Suprapubic skin (tissue), 4 donors: ENCODE measurements at places on chromosomes 13 and 19. TPM values are rescaled to one million over a fixed set of nuclear protein-coding genes. Genes with fewer than 3 reads are reported as not detected.

GRCh38 chr19:33291623-33292534, 10.5 kb downstream of the CEBPA start:
- DNase-seq: no peak

DNA sequence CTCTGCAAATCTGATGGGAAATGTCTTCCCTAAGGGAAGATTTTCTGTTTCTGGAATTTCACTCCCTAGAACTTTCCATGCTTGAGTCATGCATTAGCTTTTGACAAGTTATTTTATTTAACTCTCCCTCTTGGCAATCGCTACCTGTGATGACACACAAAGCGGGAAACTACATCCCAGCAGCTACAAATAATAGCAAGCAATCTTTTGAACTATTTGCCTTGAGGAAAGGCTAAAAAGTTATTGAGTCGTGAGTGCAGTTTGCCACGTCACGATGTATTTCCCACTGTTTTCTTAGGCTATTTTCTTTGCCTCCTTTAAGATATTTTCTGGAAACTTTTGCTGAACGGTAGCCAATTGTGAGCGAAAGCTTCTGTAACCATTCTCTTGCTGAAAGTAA, 353.3 kb upstream of the HTR2A start:
- DNase-seq: no peak

- DNase-seq: no peak
These were observed 4.0 kb downstream of the TMIGD2 start for GRCh38 chr19:4297901-4298809.

The NALCN gene
- 3.3 TPM for total RNA-seq

The RNF17 gene
- not detected for total RNA-seq

- no peak for DNase-seq
These were observed 115.2 kb downstream of the OLFM4 start for GRCh38 chr13:53143757-53144339.

The BBC3 gene
- 13.6 TPM for total RNA-seq

- DNase-seq: no peak
These were observed 28.1 kb downstream of the SMARCA4 start for GRCh38 chr19:10988921-10989320.

DNA sequence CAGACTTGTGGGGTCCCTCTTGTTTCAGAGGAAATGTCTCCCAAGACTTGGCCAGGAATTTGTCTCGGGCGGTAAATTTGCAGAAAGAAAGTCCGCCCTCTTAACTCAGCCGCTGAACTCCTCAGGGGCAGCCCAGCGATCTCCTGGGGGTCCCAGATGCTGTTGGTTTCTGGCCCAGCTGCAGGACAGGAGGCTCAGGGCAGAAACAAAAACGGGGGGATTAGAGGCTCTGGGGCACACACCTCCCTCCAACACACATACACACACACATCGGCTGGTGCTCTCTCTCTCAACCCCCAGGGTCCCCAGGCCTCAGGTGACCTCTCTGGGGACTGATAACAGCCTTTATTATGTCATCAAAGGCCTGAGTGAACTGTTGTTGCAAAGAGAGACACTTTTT, 7.1 kb downstream of the ARHGEF18 start:
- DNase-seq: no peak

DNA sequence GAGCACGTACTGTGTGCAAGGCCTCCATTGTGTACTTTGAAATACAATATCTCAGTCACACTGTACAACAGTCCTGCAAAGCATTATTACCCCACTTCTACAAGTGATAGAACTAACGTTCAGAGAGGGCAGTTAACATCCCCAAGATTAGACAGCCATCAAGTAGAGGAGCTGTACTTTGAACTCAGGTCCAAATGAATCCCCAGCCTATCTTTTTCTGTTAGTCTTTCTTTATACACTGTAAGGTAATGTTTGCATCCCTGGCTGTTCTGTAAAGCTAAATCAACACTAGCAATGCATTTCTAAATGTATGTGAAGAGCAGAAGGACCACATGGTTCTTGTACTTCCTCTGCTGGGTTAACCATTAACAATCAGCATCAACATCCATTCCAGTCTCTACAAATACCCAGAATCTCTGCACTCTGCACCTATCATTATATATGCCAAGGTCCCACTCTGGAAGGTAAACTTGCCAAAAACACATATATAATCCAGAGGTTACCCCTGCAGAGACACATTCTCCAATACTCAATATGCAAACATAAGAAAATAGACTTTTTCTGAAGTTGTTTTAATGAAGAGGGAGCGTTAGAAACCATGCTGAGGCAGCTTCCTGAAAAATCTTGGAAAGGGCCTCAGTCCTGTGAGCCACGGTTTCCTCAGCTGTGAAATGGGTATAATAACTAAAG, 182.3 kb downstream of the MZT1 start:
- no peak for DNase-seq

DNA sequence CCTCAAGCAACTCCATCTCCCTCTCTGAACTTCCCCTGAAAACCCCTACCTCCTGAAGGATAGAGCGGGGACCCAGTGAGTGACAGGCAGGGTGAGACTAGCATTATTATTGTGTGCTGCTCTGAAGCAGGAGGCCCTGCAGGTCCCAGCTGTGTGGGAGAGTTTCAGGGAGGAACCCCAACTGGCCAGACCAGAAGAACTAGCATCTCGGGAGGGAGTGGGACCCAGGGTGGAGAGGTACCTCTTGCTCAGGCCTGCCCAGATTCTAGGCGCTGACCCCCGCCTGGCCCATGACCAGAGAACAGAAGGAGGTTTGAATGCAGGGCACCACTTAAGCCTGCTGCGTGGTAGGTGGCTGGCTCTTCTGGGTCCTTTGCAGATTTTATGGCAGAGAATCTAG, 5.7 kb upstream of the LYPD3 start:
- DNase-seq: no peak

GRCh38 chr13:33106656-33107360, 90.6 kb downstream of the KL start:
- DNase-seq: no peak

The ENOX1 gene
- 0.25 TPM for total RNA-seq

DNA sequence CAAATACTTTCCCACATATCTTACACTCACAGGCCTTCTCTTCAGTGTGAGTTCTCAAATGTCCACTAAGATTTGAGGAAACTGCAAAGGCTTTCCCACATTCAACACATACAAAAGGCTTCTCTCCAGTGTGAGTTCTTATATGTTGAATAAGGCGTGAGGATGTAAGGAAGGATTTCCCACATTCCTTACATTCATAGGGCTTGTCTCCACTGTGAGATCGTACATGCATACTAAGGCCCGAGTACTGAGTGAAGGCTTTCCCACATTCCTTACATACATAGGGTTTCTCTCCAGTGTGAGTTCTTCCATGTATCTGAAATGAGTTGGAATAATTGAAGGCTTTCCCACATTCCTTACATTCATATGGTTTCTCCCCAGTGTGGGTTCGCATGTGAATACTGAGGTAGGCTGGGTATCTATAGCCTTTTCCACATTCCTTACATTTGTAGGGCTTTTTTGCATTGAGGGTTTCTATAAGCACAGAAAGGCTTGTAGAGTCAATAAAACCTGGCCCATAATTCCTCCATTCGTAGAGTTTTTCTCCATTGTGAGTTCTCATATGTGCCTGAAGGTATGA, 9.6 kb downstream of the ZNF426 start:
- no peak for DNase-seq

The SKA3 gene
- total RNA-seq: 0.95 TPM

- no peak for DNase-seq
These were observed 167.7 kb downstream of the SPRY2 start for GRCh38 chr13:80173224-80173623.

The ZNF416 gene
- total RNA-seq: 5.3 TPM

DNA sequence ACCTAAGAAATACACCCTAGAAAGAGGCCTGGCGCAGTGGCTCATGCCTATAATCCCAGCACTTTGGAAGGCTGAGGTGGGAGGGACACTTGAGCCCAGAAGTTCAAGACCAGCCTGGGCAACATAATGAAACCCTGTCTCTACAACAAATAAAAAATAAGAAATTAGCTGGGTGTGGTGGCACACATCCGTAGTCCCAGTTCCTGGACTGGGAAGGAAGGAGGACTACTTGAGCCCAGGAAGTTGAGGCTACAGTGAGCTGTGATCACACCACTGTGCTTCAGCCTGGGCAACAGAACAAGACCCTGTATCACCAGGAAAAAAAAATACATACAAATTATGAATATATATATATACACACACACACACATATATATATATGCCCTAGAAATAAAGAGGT, 42.7 kb downstream of the PHF11 start:
- DNase-seq: no peak

DNA sequence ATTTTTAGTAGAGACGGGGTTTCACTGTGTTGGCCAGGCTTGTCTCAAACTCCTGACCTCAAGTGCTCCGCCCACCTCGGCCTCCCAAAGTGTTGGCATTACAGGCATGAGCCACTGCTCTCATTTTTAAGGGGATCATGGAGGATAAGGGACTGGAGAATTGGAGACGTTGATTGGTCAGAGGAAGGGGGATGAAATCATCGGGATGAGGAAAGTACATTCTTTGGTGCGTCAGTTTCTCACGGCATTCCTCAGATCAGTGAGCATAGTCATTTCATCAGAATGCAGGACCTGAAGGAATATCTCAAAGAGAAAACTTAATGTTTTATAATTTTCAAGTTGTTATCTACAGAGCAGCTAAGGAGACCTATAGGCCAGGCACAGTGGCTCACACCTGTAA, 14.0 kb downstream of the ZNF114 start:
- no peak for DNase-seq

The GAPDHS gene
- 4.1 TPM for total RNA-seq

DNA sequence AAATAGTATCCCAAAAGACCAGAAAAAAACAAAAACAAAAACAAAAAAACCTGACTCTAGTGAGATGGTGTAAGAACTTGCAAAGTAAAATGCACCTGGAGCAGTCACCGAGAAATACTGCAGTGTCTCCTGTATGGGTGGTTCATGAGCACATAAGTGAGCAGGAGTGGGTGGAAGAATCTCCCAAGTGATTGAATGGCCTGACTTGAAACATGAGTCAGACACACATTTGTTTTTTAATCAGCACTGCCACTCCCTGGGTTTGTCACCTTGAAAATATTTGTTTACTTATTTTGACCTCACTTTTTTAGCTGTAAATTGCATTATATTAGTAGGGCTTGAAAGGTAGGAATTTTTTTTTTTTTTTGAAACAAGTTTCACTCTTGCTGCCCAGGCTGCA, 2.0 kb downstream of the ZNF431 start:
- DNase-seq: no peak

DNA sequence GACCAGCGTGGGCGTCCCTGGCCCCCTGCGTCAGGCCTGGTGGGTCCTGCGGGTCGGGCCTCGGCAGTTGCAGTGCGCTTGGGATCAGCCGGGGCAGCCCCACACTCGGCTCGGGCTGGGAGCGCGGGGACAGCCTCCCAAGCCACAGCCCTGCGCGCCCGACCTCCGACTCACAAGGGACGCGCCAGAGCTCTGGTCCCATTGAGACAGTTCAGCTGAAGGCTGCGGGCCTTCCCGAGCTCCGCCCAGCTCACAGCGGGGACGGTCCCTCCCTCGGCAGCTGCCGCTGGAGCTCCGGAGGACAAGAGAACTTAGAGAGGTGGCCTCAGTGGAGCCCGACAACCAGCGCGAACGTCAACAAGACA, 45.7 kb upstream of the ZNF730 start:
- no peak for DNase-seq

The ACP5 gene
- total RNA-seq: 40.1 TPM

The VSIG10L gene
- total RNA-seq: 30.3 TPM

DNA sequence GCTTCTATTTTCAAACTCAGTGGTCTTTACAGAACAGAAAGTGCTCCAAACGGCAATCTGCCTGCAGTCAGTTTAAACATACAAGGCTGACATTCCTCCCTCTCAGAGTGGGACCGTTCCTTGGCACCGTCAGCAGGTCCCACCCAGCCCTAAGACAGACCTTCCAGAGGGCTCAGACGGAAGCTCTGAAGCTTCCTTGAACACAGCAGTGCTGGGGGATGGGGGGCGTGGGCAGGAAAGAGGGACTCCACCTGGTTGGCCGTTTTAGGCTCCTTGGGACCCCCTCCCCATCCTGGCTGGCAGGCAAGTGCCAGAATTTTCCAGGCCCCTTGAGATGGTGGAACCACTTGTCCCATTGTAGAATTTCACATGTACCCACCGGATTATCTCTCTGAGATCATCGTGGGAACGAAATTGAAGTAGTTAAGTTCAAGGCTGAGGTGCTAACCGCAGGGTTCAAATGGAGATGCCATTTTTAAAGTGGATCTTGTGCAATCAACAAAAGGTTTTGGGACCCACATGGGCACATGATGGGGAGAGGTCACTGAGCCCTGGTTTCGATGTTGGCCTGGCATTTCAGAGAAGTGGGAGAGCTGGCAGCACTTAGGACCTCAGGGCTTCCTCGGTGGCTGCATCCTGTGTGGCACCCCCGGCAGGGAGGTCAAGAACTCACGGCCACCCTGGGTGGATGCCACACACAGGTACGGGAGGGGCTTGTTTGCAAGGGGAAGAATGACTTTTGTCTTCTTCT, 46.2 kb downstream of the KLF2 start:
- no peak for DNase-seq

GRCh38 chr19:4748589-4748988, 24.9 kb upstream of the DPP9 start:
- no peak for DNase-seq

GRCh38 chr19:50557009-50557613, 11.1 kb downstream of the LRRC4B start:
- no peak for DNase-seq

The CEACAM5 gene
- total RNA-seq: 18.8 TPM

- DNase-seq: no peak
These were observed 82.3 kb downstream of the RAB20 start for GRCh38 chr13:110479215-110479545.

- peak; percentile 88 for DNase-seq
These were observed 1.9 kb downstream of the CNN2 start for GRCh38 chr19:1028062-1028926.

The DNAJC15 gene
- 5.6 TPM for total RNA-seq

DNA sequence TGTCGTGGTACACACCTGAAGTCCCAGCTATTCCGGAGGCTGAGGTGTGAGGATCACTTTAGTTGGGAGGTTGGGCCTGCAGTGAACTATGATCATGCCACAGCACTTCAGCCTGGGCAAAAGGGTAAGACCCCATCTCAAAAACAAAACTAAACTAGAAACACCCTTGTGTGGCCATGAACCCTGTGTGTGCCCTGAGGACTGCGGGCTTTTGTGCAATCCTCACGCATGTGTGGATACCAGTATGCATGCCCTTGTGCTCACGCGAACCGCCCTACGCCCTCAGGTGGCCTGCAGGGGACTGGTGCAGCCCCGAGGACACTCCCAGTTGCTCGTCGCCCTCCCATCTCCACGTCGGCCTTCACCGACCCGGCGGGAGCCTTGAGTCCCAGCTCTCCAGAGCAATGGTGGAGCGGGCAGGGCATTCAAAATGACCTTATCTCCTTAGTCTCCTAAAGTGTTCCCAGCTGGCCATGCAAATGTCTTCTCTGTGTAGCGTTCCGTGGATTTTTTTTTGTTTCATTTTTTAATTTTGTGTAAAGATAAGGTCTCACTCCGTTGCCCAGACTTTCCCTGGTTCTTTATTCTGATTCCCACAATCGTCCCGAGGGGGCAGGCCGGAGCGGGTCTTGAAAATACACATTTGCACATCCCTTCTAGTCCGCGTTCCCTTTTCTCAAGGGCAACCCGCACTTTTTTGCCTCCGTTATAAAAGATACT, 868 bp upstream of the EGLN2 start:
- DNase-seq: peak; percentile 85

The KHSRP gene
- 127 TPM for total RNA-seq
